Mammary microvascular endothelial cell (primary cell): ENCODE measurements at places on chromosomes 1 and 21. TPM values are rescaled to one million over a fixed set of nuclear protein-coding genes. Genes with fewer than 3 reads are reported as not detected.

The PAPPA2 gene
- 0.05 and 0.13 TPM in 2 replicates for total RNA-seq

The RGSL1 gene
- not detected in 2 replicates for total RNA-seq

The PRRX1 gene
- not detected in 2 replicates for total RNA-seq

The KRTAP11-1 gene
- not detected in 2 replicates for total RNA-seq

The LHX8 gene
- not detected in 2 replicates for total RNA-seq

The CCDC185 gene
- total RNA-seq: not detected in 2 replicates

The VASH2 gene
- total RNA-seq: under 0.01 and 0.27 TPM in 2 replicates

The SLC6A17 gene
- total RNA-seq: 2.0 and 2.4 TPM in 2 replicates

The PRKAB2 gene
- total RNA-seq: 3.1 and 8.9 TPM in 2 replicates

The SMPDL3B gene
- total RNA-seq: 0.10 and 0.33 TPM in 2 replicates

The CELA2A gene
- not detected in 2 replicates for total RNA-seq

The RHOU gene
- 0.94 and 1.1 TPM in 2 replicates for total RNA-seq

The NPHS2 gene
- total RNA-seq: not detected in 2 replicates

The FCRL1 gene
- total RNA-seq: not detected in 2 replicates

The NCDN gene
- total RNA-seq: 10.4 and 14.4 TPM in 2 replicates

The GJA9 gene
- total RNA-seq: not detected in 2 replicates
